ENCODE measurements at places on chromosomes 1 and 21. TPM values are rescaled to one million over a fixed set of nuclear protein-coding genes. Genes with fewer than 3 reads are reported as not detected.

The CTNNBIP1 gene
- 44.0 TPM for total RNA-seq

The REG4 gene
- not detected for total RNA-seq

The SEC16B gene
- total RNA-seq, result not detected

The RGSL1 gene
- 0.82 TPM for total RNA-seq

The FMO2 gene
- total RNA-seq, result 0.41 TPM

The PTAFR gene
- 1.2 TPM for total RNA-seq

The EDN2 gene
- not detected for total RNA-seq

The ANGPTL1 gene
- 2.0 TPM for total RNA-seq

The GCSAML gene
- 0.41 TPM for total RNA-seq

The PROK1 gene
- total RNA-seq, result not detected

The SETDB1 gene
- total RNA-seq, result 62.8 TPM

The KCND3 gene
- total RNA-seq, result 10.6 TPM

The UMODL1 gene
- total RNA-seq, result not detected

The RNF11 gene
- 177 TPM for total RNA-seq

The SERPINC1 gene
- not detected for total RNA-seq

All from frontal cortex (tissue), 4 donors.